SJCRH30 (cell line): ENCODE measurements at places on chromosomes 7 and 10. TPM values are rescaled to one million over a fixed set of nuclear protein-coding genes. Genes with fewer than 3 reads are reported as not detected.

The LIPA gene
- total RNA-seq: 14.5 and 14.6 TPM in 2 replicates

The UNC5B gene
- total RNA-seq: 3.4 and 3.6 TPM in 2 replicates

The PTPRZ1 gene
- total RNA-seq: under 0.01 TPM in 1 of 2 replicates, not detected in the other

DNA sequence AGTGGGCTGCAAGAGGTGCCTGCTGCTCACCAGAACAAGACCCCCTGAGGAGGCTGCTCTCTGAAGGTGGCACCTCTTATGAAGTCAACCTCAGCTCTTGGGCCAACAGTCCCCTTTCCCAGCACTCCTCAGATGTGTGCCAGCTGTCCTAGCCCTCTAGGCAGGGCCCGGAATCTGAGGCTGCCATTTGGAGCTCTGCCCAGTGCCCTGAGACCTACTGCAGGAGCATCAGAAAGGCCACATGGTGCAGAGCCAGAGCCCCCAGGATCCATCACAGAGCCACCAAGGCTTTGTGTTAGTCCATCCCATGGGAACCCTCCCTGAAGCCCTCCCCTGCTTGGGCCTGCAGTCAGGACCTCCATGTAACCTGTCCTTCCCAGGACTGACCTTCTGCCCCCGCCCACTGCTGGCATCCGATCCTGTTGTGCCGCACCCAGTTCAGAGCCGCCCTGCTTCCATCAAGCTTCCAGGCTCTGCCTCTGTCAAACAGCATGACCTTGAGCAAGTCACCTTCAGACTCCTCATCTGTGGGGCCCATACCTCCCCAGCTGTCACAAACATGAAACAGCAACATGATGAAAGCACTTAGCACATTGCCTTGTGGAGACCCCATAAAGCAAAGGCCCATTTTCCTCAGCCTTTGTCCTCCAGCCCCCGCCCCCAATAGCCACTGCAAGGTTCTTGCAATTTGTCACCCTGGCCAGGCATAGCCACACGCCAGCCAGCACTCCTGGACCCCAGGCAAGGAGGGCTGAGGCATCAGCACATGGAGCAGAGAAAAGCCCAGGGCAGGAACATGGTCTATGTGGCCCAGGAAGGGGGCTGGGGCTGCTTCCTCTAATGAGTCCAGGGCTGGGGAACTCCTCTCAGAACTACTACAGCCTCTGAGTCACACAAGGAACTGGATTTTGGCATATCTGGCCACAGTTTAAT lies 51.7 kb downstream of the GRID1 start:
- DNase-seq: no peak

- DNase-seq: peak; percentile 54
These were observed 101.9 kb upstream of the PIP4K2A start for GRCh38 chr10:22816298-22816653.

- DNase-seq: no peak
These were observed 28.7 kb downstream of the PVRIG start for GRCh38 chr7:100248483-100248882.

DNA sequence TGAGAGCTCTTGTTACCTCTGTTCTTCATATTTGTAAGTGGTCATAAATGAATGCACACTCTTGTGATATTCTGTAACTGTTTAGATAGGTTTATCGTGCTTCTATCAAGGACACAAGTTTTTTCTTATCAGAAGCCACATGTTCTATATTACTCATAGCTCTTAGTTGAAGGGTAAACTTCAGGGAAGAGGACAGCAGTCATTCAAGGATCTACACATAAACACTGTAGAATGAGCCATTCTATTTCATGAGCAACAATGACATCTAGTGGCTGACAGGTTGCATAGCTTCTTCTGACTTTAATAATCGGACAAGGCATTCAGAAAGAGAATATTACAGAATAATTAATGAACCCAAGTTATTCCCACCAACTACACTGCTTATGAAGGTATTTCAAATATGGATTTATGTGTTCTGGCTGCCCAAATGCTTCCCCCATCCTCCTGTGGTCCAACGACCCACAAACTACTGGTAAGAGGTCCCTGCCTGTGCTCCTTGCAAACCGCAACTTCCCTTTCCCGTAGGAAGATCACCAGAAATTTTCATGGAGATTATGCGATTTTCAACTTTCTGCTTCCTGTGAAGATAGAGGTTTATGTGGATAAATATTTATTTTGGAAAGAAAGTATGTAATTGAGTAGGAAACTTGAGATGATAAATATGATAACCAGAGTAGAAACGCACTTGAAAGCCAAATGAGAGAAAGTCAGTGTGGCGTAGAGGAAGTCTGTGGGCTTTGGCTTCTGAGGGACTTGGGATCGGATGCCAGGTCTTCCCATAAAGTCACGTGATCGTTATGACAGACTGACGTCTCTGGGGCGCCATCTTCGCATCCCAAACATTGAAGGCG lies 16.8 kb upstream of the ABCB5 start:
- DNase-seq: peak; percentile 94

DNA sequence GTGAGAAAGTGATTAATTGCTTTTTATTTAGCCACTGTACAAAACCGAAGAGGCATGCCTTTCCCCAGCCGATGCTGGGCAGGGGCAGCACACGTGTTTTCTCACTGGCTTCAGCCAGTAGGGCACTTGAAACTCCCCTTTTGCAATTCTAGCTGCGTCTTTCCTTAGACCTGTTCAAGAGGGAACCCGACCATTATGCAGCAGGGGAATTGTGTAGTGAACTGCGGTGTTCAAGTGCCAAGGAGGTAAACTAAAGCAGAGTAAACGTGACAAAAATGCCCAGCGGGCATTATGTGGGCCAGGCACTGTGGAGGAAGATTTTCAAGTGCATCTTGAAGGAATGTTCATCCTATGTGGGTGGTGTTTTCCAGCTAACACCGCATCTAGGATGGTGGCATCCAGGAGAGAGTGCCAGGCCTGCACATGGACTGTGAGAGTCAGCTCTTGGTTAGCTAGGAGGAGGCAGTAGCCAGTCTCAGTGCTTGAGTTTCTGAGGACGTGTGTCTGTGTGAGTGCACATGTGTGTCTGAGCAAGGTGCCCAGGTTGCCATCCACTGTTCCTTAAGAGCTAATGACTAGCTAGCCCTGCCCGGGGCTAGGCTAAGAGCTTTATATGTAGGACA lies 3.3 kb downstream of the WIPF3 start:
- DNase-seq: no peak

- DNase-seq: no peak
These were observed 56.1 kb downstream of the CDK1 start for GRCh38 chr10:60834401-60834800.

GRCh38 chr10:43317422-43317821 lies 50.6 kb upstream of the RASGEF1A start:
- no peak for DNase-seq

GRCh38 chr10:127193125-127193524 lies 3.3 kb downstream of the INSYN2A start:
- peak; percentile 30 for DNase-seq
